ENCODE measurements at places on chromosomes 3 and 15.

DNA sequence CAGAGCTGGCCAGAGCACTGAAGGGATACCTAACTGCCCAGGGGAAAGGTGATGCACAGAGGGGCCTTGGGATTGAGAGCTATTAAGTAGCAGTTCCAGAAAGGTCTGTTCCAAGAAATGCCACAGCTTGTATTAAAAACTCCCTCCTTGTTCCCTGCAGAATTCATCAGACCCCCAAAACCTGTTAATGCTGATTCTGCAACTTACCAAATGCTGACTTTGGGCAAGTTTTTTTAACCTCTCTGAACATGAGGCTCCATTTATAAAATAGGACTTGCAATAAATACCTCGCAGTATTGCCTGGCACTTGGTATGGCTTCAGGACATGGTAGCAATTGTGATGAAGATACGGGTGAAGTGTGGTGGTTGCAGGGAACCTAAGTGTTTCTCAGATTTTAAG is 30.1 kb upstream of the SYNPR start:
- DNase-seq: no peak

DNA sequence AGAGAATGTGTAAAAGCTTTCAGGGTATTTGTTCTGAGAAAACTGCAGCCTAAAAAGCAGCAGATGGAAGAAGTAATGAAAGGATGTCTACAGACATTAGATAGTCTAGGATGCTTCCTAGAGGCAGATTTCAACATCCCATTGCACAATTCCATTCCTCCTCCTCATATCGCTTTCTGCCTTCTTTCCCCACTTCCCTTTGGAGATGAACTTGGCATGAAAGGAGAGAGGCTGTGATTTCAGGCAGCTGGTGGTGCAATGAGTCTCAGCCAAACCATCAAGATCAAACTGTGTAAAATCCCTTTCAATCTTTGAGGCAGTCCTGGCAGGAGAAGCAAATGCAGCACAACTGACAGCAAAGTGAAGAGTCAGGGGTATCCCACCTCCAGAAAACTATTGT is 438.7 kb upstream of the KCNMB2 start:
- no peak for DNase-seq

- no peak for DNase-seq
Measured at GRCh38 chr3:28386049-28386448, 37.4 kb upstream of the AZI2 start.

DNA sequence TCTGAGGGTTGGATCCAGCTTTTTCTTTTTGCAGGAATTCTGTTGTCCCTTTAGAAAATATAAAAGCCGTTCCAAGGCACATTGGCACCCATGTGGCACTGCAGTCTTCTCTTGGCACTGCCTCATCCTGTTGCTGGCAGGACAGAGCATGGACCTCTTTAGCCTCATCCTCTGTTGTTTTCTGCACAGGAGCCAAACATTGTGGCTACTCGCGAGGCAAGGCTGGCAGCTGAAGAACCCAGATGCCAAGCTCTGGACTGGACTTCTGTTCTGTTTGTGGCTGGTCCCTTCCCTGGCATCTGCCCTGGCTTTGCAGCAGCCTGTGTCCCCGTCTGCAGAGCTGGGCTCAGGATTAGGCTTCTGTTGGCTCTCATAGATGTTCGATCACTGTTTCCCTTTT is 224.7 kb upstream of the TBC1D5 start:
- DNase-seq: no peak

GRCh38 chr15:41055706-41056105 is 60.4 kb downstream of the INO80 start:
- DNase-seq: no peak

GRCh38 chr3:16480861-16481545 is 32.5 kb downstream of the RFTN1 start:
- no peak for DNase-seq

- DNase-seq: no peak
Measured at GRCh38 chr3:105243076-105243475, 123.6 kb upstream of the ALCAM start.

DNA sequence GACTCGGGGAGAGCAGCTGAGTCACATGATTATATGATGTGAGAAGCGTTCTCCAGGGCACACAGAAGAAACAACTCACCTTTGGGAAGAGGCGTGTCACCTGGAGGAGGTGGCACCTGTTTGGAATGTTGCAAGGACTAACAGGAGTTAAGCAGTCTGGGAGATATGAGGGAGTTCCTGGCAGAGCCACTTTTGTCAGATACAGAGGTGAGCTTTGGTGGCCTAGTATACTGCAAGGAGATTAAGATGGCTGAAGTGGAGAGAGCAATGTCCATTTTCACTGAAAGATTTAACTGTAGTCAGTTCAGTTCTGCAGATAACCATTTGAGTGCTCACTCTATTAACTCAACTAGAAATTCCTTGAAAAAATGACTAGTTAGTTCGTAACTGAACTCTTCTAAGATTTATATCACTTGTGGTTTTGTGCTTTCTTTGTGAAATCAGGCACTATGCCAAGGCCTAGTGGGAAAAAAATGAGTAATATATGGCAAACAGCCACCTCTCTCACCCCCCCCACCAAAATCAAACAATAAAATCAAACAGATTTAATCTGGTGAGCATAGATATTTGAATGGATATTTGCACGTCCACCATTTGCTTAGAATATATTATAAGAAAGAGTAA is 61.3 kb downstream of the CRYBG3 start:
- DNase-seq: no peak

GRCh38 chr3:50622881-50623280 is 5.9 kb downstream of the MAPKAPK3 start:
- no peak for DNase-seq

All from vagina (tissue), 2 donors.